ENCODE measurements at places on chromosomes 12 and 14.

GRCh38 chr12:129467726-129468125, 436.1 kb downstream of the TMEM132D start:
- no peak for DNase-seq

DNA sequence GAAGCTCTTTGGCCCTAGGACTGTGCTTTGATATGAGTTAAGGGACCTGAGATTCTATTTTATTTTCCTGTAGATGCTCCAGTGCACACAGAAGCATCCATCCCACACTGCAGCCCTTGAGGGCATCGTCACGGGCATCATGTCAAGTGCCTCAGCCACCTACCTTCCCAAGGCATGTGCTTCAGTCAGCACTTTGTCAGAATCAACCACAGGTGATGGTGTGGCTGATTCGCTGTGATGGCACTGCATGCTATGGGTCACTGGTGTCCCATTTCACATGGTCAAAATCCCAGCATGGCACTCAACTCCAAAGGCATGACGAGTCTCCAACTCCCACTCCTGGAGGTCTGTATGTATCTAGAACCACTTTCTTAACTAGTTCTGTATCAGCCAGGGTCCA, 100.8 kb downstream of the AACS start:
- DNase-seq = no peak

DNA sequence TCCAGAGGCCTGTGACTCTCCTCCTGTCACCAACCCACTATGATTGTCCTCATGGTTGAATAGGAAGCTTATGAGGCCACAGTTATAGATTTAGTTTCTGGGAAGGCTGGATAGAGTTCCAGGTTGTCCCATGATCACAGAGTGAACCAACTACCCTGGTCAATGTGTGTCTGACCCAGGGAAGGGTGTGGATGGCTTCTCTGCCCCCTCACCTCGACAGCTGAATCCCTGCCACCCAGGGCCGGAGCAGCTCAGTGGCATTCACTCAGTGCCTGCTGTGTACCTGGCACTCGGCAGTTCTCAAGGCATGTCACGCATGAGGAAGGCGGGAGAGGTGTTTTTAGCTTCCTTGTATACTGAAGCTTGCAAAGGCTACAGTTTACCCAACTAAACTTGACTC, 43.2 kb downstream of the JDP2 start:
- DNase-seq = no peak

- DNase-seq = no peak
These were observed 2.7 kb upstream of the DCD start for GRCh38 chr12:54650889-54651288.

GRCh38 chr12:129440278-129440677, 463.5 kb downstream of the TMEM132D start:
- no peak for DNase-seq
